Activated CD4-positive, alpha-beta T cell treated with anti-CD3 and anti-CD28 coated beads, Interleukin-10, Interleukin-2, amounts not matched to agents 100 ng/mL and 50 ng/mL, durations not matched to agents 16 hours and 8 hours (primary cell): ENCODE measurements at places on chromosomes 3 and 15.

DNA sequence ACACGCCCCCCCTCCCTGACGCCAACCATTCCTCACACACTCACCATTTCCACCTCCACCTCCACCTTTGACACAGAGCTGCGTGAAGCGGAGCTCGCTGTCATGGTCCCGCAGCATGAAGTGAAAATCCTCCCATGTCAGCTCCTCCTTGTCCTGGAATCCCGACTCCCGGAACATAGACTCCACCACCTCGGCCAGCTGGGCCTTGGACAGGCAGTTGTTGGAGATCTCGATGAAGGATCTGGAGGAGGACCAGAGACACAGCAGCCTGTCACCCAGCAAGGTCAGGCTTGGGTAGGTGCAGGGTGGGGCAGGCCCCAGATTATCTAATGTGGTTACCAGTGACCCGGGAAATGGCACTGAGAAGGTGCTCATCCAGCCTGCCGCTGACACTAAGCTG, 12.2 kb downstream of the DUOX2 start:
- no peak for DNase-seq

GRCh38 chr3:183188895-183189462, 26.4 kb upstream of the LAMP3 start:
- peak; percentile 23 for DNase-seq

DNA sequence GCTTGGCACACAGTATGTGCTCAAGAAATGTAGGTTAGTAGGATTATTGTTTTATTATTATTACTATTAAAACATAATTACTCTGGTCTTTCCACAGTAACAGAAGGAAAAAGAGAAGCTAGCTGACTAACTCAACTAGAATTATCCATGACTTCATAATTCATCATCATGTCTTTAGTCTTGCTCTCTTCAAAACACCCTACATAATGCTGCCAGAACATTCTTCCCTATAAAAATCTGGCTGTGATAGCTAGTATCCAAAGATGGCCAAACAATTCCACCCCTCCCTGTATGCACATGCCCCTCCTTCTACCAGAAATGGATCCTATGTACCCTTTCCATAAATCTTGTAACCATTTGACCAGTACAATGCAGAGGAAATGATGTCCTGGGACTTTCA, 48.8 kb upstream of the SRGAP3 start:
- DNase-seq: no peak

DNA sequence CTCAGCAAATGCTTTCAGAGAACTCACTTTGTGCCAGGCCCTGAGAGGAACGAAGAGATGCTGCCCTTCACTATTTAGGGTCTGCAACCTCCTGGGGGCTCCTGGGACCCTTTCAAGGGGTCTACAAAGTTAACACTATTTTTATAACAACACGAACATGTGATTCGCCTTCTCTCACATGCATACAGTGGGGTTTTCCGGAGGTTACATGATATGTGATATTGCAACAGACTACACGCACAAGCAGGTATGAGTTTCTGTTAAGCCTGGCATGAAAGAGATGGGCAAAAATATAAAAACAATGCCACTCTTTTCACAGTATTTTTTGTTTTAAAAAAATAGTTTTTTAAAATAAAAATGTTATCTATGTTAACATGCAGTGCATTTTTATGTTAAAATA, 10.3 kb downstream of the STARD5 start:
- DNase-seq: no peak

- DNase-seq: no peak
These were observed 8.3 kb downstream of the TMPRSS7 start for GRCh38 chr3:112042842-112043280.
